Body of pancreas (tissue), 4 donors: ENCODE measurements at places on chromosomes 5 and 9. TPM values are rescaled to one million over a fixed set of nuclear protein-coding genes. Genes with fewer than 3 reads are reported as not detected.

The NOXA1 gene
- total RNA-seq = 12.9 TPM

The TXN gene
- 93.1 TPM for total RNA-seq

The FBN2 gene
- total RNA-seq = not detected

The C5orf52 gene
- not detected for total RNA-seq

The FCHO2 gene
- 5.9 TPM for total RNA-seq

The ECPAS gene
- total RNA-seq = 57.6 TPM

The LCN15 gene
- not detected for total RNA-seq

The ADAMTSL1 gene
- total RNA-seq = 0.99 TPM

The OR2V1 gene
- total RNA-seq = not detected

The RPL12 gene
- total RNA-seq = 994 TPM

The FAM200C gene
- 4.6 TPM for total RNA-seq

The KIF24 gene
- 0.26 TPM for total RNA-seq

The BRD8 gene
- total RNA-seq = 52.1 TPM

The GRHPR gene
- 61.0 TPM for total RNA-seq

The DNAJC25 gene
- total RNA-seq = 21.1 TPM

The SPAAR gene
- total RNA-seq = 7.3 TPM

The TMEM171 gene
- not detected for total RNA-seq

The KIAA0825 gene
- total RNA-seq = 5.7 TPM

The SPATA31D4 gene
- total RNA-seq = not detected

The CD74 gene
- 130 TPM for total RNA-seq

The FOXI1 gene
- not detected for total RNA-seq

The C5 gene
- 7.3 TPM for total RNA-seq

The KIF12 gene
- total RNA-seq = 249 TPM

The C5orf58 gene
- not detected for total RNA-seq

The ANKRD18B gene
- total RNA-seq = not detected

The CSF1R gene
- 13.5 TPM for total RNA-seq

The PCDHGA1 gene
- total RNA-seq = 0.78 TPM

The CTXN3 gene
- not detected for total RNA-seq

The ORM2 gene
- total RNA-seq = not detected

The SMIM27 gene
- 0.52 TPM for total RNA-seq

The CAST gene
- 157 TPM for total RNA-seq

The C5orf63 gene
- 0.99 TPM for total RNA-seq

The RNF38 gene
- total RNA-seq = 8.9 TPM

The IFNA13 gene
- not detected for total RNA-seq

The GLRA1 gene
- total RNA-seq = not detected

The SHC3 gene
- 6.9 TPM for total RNA-seq

The OLFML2A gene
- 4.4 TPM for total RNA-seq

The SPATA9 gene
- total RNA-seq = not detected

The HSPB3 gene
- not detected for total RNA-seq

The HK3 gene
- total RNA-seq = 1.8 TPM

The ZFP2 gene
- 1.8 TPM for total RNA-seq
